Adrenal gland (tissue), 19 donors: ENCODE measurements at places on chromosomes 4 and X. TPM values are rescaled to one million over a fixed set of nuclear protein-coding genes. Genes with fewer than 3 reads are reported as not detected.

The CFP gene
- 2.2 TPM for total RNA-seq

The GLOD5 gene
- total RNA-seq, result 0.94 TPM

The F8A2 gene
- total RNA-seq, result not detected

The BTK gene
- total RNA-seq, result 4.5 TPM

The PLXNB3 gene
- total RNA-seq, result 31.4 TPM

The TASL gene
- 1.4 TPM for total RNA-seq

DNA sequence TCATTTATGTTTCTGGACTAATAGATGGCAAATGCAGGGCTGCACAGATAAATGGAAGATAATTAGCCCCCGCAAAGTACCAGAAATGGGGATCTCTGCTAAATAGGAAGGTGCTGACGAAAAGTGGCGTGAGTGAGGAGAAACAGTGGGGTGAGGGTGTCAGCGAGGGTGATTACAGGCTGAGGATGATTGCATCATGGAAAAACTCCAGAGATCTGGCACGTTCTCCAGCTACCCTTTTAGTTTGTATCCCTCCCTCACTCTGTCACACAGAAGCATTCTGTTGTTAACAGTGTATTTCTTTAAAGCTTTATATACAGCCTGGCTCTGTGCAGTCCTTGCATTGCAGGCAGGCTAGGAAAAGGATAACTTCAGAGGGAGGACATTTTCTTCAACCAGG lies 309.6 kb upstream of the DDX53 start:
- no peak overlapping the region for H3K4me3 ChIP-seq
- no peak overlapping the region for H3K27ac ChIP-seq
- H3K27me3 ChIP-seq, result no peaks in the 10 kb centered on the region
- DNase-seq, result no peak
- H3K4me1 ChIP-seq, result no peaks in the 10 kb centered on the region

DNA sequence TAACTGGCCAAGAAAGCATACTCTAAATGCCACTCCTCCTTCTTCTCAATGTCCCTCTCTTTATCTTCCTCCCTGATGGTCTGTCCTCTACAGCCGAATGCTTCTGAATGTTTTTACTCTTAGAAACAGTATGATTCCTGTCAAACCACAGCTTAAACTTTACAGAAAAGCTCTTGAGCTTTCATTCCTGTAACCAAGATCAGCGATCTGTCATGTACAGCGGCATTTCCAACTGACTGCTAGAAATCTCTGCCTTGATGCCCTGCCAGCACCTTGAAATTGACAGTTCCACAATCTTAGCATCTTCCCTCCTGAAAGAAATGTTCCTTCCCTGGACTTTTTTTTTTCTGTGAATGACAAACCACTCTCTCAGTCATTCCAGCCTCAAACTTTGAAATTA lies 11.5 kb upstream of the GATB start:
- no peak overlapping the region for H3K27ac ChIP-seq
- no peaks in the 10 kb centered on the region for H3K27me3 ChIP-seq
- no peak for DNase-seq
- H3K36me3 ChIP-seq, result no peaks in the 10 kb centered on the region
- H3K4me3 ChIP-seq, result no peak overlapping the region

DNA sequence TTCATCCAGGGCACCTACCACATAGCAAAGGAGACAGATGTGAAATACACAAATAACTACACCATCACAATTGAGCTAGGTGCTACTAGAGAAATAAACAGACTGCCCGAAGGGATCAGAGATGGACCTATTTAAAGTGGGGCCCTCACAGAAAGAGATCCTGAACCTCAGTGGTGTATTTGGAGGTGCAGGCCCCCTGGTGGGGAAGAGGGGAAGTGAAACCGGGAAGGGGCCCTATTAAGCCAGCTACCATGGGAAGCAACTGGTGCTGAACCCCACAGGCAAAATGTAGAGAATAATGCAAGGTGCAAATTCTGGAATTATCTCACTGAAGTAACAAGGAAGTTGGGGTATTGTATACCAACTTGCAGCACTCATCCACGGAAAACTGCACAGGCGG lies 78.6 kb upstream of the FAM9A start:
- H3K36me3 ChIP-seq, result no peaks in the 10 kb centered on the region
- H3K27ac ChIP-seq, result no peak overlapping the region
- DNase-seq, result no peak
- H3K27me3 ChIP-seq, result peaks cover 2% of the 10 kb centered on the region
- H3K4me3 ChIP-seq, result no peak overlapping the region

DNA sequence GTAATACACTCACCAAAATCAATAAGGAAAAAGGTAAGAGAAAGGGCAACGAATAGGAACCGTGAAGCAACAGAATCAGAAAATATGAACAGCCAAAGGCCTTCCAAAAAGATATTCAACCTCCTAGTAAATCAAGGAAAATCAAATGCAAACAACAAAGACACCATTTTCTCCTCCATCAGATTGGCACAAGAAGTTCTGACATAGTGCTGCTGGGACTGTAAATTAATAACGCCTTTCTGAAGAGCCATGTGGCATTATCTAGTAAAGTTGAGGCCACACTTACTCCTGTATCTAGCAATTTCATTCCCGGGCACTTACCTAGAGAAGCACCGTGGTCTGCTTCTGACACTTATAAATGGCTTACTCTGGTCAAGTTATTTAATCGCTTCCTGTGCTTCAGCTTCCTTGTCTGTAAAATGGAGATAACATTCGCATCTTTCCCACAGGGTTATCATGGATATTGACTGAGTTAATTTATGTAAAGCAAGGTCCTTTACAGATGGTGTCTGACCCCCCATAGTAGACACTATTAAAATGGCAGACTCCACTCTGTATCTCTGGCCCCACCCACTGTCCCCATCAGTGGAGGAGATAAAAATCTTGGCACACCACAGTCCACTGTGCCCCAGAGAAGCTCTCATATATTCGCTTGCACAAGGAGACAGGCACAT lies 20.5 kb upstream of the ENPP6 start:
- DNase-seq, result no peak
- no peaks in the 10 kb centered on the region for H3K36me3 ChIP-seq
- H3K27ac ChIP-seq, result no peak overlapping the region
- no peaks in the 10 kb centered on the region for H3K4me1 ChIP-seq

DNA sequence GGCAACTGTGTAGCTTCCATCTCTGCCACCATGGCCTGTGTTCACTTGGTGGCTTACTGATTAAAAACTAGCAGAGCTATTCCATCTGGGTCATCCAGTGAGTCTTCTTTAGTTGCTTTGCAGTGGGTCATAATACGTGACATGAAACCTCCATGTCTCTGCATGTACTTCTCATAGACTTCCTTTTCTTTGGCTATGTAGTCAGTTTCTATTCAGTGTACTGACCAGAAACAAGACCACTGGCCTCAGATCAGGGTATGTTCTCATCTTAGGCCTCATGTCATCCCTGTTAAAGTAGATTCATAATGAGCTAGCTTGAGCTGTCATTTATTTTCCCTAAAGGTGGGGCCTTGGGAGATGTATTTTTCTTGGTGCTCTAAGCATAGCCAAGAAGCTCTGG lies 195.2 kb downstream of the CCNG2 start:
- H3K4me1 ChIP-seq, result no peaks in the 10 kb centered on the region
- no peaks in the 10 kb centered on the region for H3K36me3 ChIP-seq
- no peaks in the 10 kb centered on the region for H3K27me3 ChIP-seq
- no peak overlapping the region for H3K4me3 ChIP-seq
- no peak for DNase-seq

- no peak overlapping the region for H3K27ac ChIP-seq
- H3K27me3 ChIP-seq, result no peaks in the 10 kb centered on the region
- no peak overlapping the region for H3K4me3 ChIP-seq
- no peak for DNase-seq
Observed at GRCh38 chr4:119667802-119668201, 39.2 kb upstream of the PDE5A start.

DNA sequence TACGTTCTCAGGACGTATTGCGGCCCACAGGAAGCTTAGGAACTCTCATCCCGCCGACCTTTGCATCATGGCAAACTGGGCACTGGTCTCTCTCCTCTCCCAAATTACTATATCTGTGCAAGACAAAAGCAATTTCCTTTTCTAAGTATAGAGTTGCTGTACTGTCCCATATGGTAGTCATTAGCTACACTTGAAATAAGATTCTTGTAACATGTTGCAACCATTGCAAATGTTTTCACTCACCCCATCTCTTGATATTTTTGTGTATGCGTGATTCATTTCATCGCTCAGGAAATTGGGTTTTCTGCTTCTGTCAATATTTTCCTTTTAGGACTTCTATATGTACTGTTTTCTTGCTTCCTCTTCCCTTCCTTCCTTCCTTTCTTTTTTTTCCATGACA lies 15.7 kb downstream of the ARMCX6 start:
- peaks cover 3% of the 10 kb centered on the region for H3K27me3 ChIP-seq
- DNase-seq, result no peak
- H3K36me3 ChIP-seq, result no peaks in the 10 kb centered on the region
- no peak overlapping the region for H3K4me3 ChIP-seq
- no peaks in the 10 kb centered on the region for H3K4me1 ChIP-seq

DNA sequence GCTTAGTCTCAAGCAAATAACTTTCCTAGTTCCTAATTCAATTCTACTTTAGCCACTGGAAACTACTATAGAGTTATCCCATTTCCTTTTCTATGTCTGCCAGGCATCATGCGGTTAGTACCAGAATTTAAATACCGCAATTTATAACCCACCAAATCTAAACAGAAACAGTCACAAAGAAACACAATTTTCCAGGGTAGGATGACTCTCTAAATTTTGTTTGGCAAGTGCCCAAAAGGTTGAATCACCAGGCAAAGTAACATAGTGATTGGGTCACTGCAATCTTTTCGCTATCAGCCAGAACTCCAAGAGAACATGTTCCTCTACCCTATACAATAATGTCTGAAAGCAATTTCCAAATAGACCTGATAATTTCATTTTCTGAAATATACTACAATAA lies 240.2 kb upstream of the GRIA3 start:
- H3K27me3 ChIP-seq, result no peaks in the 10 kb centered on the region
- no peak overlapping the region for H3K27ac ChIP-seq
- no peaks in the 10 kb centered on the region for H3K36me3 ChIP-seq
- no peaks in the 10 kb centered on the region for H3K4me1 ChIP-seq
- no peak overlapping the region for H3K4me3 ChIP-seq
- no peak for DNase-seq

- H3K27ac ChIP-seq, result no peak overlapping the region
- DNase-seq, result no peak
- H3K4me1 ChIP-seq, result no peaks in the 10 kb centered on the region
- no peaks in the 10 kb centered on the region for H3K27me3 ChIP-seq
Observed at GRCh38 chr4:63563288-63564014, 845.8 kb downstream of the TECRL start.

DNA sequence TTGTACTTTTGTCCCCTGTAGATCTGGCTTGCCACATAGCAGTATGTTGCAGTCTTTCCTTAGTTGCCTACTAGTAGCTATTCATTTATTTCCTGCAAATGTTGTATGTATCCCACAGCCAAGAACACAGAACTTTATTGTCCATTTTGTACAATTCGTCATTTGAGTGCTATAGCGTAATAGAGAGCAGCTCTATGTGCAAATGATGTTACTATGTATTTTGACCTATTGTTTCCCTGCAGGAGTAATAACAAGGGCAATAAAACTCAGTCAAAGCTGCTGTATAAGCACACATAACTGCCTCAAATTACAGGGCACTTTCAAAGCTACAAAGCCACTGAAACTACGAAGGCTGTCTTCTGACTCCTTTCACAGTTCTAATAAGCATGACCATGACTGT lies 48.1 kb downstream of the NRK start:
- DNase-seq, result no peak
- H3K4me3 ChIP-seq, result no peak overlapping the region
- H3K27ac ChIP-seq, result no peak overlapping the region
- no peaks in the 10 kb centered on the region for H3K4me1 ChIP-seq
- no peaks in the 10 kb centered on the region for H3K36me3 ChIP-seq

GRCh38 chr4:18815779-18816173 lies 794.2 kb upstream of the LCORL start:
- no peak overlapping the region for H3K4me3 ChIP-seq
- H3K4me1 ChIP-seq, result no peaks in the 10 kb centered on the region
- no peak for DNase-seq
- H3K27me3 ChIP-seq, result no peaks in the 10 kb centered on the region

DNA sequence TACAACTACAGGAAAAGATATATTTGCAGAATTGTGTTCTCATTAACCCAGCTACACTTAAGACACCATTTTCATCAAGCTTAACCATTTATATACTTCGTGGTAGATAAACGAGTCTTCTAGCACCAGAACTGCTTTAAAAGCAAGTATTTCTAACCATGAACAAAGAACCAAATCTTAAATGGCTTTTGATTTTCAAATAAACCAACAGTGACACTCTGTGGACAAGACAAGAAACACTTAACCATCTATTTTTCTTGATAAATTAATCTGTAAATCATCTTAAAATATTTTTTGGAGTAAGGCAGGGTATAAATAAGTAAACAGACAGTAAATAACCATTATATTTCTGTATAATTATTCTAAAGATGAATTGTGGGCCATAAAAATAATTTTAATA lies 10.2 kb downstream of the BEND2 start:
- no peaks in the 10 kb centered on the region for H3K4me1 ChIP-seq
- H3K36me3 ChIP-seq, result no peaks in the 10 kb centered on the region
- H3K27me3 ChIP-seq, result peaks cover 4% of the 10 kb centered on the region
- H3K4me3 ChIP-seq, result no peak overlapping the region

GRCh38 chrX:68462653-68463052 lies 29.4 kb upstream of the OPHN1 start:
- H3K27me3 ChIP-seq, result peaks cover 15% of the 10 kb centered on the region
- no peak overlapping the region for H3K4me3 ChIP-seq
- no peaks in the 10 kb centered on the region for H3K4me1 ChIP-seq
- no peak for DNase-seq
- H3K27ac ChIP-seq, result no peak overlapping the region

GRCh38 chr4:163613383-163613782 lies 118.9 kb downstream of the TMA16 start:
- no peaks in the 10 kb centered on the region for H3K27me3 ChIP-seq
- no peaks in the 10 kb centered on the region for H3K36me3 ChIP-seq
- H3K4me1 ChIP-seq, result no peaks in the 10 kb centered on the region
- no peak overlapping the region for H3K27ac ChIP-seq

- H3K4me1 ChIP-seq, result no peaks in the 10 kb centered on the region
- H3K36me3 ChIP-seq, result no peaks in the 10 kb centered on the region
- DNase-seq, result no peak
- no peak overlapping the region for H3K27ac ChIP-seq
Observed at GRCh38 chr4:40804598-40804997, 54.8 kb downstream of the NSUN7 start.
